ENCODE measurements at places on chromosomes 13 and 19.
A peak's percentile ranks its signal among the peaks of the same experiment; 100 is the strongest.

GRCh38 chr13:97468331-97468730 lies 34.4 kb downstream of the RAP2A start:
- DNase-seq, result no peak

GRCh38 chr19:3210347-3211017 lies 14.0 kb upstream of the CELF5 start:
- DNase-seq, result peak; percentile 65

DNA sequence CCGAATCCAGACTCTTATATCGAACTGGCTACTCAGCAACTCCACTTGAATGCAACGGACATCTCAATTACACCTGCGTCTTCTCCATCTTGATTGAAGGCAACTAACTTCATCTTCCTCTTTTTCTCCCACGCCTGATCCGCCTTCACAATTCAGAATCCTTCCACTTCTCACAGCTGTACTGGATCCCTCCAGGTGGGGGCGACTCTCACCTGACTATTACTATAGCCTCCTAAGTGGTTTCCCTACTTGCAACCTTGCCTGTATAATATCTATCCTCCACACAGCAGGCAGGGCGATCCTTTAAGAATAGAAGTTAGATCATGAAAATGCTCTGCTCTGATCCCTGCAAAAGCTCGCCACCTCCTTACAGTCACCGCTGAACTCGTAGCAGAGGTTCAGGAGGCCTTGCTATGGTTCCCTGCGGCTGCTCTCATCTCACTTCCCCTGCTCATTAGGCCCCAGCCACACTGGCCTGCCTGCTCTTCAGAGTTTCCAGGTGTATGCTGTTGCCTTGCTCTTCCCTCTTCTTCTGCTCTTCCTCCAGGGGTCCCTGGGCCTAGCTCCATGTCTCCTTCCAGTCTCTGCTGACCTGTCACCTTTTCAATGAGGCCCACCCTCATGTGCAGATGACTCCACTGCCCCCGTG lies 31.9 kb downstream of the RFXAP start:
- peak; percentile 25 for DNase-seq

- DNase-seq, result no peak
Observed at GRCh38 chr13:82036602-82037001, 1695.7 kb upstream of the SPRY2 start.

DNA sequence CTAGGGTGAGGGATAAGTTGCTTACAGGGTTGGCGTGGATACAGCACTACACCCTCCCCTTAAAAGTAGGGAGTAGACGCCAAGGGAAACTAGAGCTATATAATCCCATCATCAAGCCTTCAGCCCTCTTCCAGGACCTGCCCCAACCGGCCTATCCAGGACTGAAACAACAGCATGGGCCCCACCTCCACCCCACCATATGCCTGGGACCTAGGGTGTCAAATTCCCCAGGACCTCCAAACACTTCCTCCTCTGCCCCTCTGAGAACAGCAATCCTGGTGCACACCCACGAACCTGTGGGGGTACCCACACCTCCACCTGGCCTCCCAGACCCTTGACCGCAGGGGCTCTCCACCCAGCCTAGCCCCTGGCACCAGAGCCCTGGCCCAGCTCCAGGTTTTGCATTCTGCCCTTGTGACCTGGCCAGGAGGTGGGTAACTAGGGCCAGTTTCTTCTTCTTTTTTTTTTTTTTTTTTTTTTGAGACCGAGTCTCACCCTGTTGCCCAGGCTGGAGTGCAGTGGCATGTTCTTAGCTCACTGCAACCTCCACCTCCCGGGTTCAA lies 1.4 kb upstream of the CYP2F1 start:
- no peak for DNase-seq

All from suppressor macrophage treated with lipopolysaccharide for 4 hours (primary cell).